ENCODE measurements at places on chromosomes 5 and 9. TPM values are rescaled to one million over a fixed set of nuclear protein-coding genes. Genes with fewer than 3 reads are reported as not detected.

GRCh38 chr5:149617760-149618306, 36.5 kb downstream of the ARHGEF37 start:
- no peak for DNase-seq

- DNase-seq: peak; percentile 49
These were observed 231.6 kb downstream of the GOLPH3 start for GRCh38 chr5:31942546-31942945.

DNA sequence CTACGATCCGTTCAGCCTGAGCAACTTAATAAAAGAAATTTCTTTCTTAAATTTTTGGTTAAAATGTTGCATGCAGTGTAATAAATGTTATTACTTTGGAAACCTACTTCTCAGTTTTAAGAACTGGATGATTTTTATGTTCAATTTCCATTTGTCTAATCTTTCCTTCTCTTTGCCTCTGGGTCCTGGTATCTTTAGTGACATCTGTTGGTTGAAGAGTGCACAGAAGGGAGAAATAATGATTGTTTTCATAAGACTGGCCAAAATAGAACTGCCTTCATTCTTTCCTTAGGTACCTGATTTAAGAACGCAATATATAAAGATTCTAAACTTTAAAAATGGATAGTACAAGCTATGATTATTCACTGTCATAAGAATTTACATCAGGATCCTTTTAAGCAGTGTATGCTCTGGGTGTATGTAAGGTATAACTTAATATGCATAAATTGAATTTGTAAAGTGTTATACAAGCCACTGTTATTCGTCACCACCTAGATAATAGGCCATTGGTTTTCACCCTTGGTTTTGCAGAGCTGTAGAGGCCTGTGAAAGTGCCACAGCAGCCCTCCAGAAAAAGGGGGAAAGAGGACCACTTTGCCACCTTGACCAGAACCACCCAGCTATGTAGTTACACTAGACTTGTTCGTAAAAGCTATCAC, 82.8 kb upstream of the TLX3 start:
- DNase-seq: no peak

DNA sequence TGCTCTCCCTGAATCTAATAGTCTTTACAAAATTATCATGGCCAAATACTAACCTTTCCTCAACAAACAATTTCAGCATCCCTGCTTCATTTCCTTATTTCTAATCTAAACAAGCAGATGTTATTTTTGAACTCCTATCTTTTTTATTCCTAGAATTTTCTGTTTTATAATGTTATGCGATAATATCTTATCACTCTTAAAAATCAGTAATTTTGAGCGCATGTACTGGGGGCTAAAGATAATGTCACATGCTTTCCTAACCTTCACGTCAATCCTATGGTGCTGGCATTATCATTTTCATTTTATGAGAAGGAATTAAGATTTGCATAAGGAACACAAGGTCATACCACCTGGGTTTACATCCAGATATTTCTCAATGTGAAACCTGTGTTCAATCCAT, 648.0 kb downstream of the BRINP1 start:
- DNase-seq: no peak

- DNase-seq: peak; percentile 78
These were observed 335.4 kb downstream of the MSX2 start for GRCh38 chr5:175059687-175060211.

DNA sequence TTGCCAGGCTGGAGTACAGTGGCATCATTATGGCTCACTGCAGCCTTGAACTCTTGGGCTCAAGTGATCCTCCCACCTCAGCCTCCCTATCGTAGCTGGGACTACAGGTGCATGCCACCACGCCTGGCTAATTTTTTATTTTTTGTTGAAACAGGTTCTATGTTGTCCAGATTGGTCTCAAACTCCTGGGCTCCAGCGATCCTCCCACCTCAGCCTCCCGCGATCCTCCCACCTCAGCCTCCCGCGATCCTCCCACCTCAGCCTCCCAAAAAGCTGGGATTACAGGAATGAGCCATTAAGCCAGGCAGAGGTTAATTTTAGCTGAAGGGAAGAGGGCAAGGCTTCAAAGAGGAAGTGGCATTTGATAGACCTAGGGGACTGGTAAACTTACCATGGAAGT, 32.8 kb upstream of the CCNB1 start:
- no peak for DNase-seq

DNA sequence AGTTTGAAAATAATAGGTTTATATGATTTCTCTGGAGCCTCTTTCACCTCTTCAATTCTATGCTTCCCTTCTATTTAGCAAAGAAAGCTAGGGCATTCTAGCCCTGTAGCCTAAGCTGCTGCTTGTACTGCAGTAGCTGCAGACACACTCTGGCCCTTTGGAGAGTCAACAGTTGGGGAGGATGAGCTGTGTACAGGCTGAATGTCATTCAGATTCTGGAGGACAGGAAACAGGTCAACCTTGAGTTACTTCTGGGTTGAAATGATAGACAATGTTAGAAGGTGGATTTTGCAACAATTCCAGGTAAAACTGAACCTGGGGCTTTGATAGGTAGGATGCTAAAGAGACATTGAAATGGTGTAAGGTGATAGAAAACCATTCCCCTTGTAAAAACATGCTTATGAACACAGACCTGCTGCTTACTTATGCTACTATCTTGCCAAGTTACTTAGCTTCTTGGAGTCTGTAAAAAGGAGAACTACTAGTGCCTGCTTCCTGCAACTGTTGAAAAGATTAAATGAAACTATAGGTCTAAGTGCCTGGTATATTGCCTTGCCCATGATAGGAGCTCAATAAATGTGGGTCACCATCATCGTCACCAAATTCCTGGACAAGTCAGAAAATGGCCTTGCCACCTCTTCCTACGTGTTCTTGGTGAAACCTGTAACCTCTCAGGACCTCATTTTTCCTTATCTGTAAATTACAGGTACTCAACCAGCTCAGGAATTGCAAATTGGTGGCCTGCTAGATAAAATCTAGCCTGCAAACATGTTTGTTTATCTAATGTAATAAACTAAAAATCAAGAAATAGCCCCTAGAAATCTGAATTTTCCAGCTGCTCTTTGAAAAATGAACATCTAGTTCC, 83.7 kb downstream of the GALNT10 start:
- no peak for DNase-seq

DNA sequence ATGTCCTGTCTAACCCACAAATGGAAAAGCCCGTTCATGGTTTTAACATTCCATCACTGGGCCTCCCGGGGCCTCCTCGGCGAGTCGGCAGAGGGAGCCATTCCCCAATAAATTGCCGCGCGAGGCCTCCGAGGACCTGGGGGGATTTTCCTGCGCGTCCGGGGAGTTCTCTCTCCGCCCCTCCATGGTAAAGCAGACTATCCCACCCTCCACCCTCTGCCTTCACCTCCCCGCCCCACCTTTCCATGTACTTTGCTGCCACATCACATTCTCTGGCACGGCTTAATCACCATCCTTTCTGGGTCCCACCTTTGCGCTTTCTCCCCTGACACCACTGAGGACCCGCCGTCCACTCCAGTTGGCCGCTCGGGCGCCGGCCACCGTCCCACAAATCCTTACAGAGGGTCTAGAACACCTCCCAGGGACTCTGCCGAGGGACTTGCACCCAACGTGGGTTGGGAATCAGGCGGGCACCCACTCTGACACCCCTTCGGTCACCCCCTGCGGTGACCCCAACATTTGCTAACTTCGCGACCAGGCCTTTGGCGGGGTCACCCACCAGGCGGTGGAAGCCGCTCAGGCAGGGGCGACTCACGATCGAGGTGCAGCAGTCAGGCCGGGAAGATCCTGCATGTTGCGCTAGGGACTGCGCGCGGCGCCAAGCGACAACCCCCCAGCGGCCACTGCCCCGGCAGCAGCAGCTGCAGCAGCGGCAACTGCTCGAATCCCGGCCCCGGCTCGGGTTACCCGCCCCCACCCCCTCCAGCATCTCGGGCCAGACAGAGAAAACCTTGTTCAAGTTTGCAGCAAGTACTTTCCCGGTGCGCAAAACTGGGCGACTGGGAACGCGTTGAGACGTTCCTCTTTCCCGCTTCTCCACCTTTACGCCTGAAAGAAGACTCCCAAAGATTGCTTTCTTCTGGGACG, at the start of gene MEGF10:
Gene MEGF10 (plus strand): TSS at position 778 of the 927 bp plus-strand sequence. CDS start 40,513 bp downstream, outside the sequence.
- peak; percentile 81 for DNase-seq

DNA sequence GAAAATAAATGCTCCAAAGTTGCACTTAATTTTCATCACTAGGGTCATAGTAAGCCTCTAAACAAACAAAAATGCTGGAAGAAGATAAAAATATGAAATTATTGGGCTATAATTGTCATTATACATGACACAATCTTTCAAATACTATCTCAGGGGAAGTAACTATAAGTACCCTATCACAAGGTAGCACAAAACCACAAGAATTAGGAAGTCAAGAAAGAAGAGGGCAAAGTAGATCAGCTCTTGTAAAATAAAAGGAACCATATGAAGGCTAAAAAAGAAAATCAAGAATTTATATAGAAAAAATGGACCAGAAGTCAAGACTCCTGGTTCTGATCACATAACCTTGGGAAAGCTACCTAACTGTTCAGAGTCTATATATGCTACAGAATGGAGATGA, 48.1 kb downstream of the DIAPH1 start:
- no peak for DNase-seq

GRCh38 chr5:127143722-127144121, 70.4 kb upstream of the C5orf63 start:
- no peak for DNase-seq

DNA sequence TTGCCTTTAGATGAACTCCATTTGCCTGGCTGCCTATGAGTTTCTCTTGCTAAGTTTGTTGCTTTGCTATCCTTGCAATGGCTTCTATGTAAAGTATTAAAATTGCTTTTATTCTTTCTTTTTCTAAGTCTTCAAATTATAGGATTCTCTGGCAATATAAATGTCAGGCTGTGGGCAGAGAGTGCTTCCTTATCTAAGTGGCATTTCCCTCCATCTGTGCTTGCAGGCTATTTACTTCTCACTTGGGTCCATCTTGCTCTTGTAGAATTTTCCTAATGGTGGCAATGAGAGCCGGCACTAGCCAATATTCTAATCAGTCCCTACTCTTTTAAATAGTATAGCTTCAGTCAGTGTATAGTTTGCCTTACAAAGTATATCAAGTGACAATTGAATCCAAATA, 63.3 kb downstream of the FAM174A start:
- no peak for DNase-seq

- no peak for DNase-seq
These were observed 51.6 kb downstream of the DCAF10 start for GRCh38 chr9:37852222-37852621.

- no peak for DNase-seq
These were observed 533 bp downstream of the SREK1IP1 start for GRCh38 chr5:64767959-64768357.

DNA sequence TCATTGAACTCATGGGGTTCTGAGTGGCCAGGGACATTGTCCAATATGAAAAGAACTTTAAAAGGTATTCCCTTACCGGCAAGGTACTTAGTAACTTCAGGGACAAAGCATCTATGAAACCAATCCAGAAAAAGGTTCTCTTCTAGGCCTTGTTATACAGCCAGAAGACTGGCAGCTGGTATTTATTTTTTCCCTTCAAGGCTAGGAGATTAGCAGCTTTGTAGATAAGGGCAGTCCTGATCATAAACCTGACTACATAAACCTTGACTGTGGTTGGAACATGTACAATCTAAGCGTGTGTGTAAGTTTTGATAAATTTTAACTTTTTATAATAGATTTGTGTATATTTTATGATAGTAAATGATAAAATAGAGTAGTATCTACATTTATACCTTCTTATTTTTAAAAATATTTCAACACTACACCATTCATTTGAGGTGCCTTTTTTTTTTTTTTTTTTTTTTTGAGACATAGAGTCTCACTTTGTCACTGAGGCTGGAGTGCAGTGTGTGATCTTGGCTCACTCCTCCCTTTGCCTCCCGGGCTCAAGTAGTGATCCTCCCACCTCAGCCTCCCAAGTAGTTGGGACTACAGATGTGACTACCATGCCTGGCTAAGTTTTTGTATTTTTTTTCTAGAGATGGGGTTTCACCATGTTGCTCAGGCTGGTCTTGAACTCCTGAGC, 24.5 kb downstream of the RANBP17 start:
- DNase-seq: no peak

- no peak for DNase-seq
These were observed 52.9 kb downstream of the C9orf50 start for GRCh38 chr9:129567842-129568559.

DNA sequence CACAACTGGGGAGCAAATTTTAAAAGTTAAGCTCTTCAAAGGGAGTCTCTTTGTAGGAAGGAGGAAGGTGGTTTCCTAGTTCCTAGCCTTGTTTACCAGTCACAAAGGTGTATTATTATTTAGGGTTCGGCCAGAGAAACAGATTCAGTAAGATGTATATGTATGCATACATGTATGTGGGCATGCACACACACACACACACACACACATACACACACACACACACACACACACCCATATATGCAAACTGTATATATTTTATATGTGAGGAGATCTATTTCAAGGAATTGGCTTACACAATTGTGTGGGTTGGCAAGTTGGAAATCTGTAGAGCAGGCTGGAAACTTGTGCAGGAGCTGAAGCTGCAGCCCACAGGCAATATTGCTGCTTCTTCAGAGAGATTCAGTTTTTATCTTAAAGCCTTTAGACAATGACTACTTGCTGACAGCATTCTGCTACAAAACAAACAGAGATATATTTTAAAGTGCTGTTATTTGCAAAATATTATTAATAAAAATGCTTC, 75.3 kb upstream of the DNAH5 start:
- no peak for DNase-seq

DNA sequence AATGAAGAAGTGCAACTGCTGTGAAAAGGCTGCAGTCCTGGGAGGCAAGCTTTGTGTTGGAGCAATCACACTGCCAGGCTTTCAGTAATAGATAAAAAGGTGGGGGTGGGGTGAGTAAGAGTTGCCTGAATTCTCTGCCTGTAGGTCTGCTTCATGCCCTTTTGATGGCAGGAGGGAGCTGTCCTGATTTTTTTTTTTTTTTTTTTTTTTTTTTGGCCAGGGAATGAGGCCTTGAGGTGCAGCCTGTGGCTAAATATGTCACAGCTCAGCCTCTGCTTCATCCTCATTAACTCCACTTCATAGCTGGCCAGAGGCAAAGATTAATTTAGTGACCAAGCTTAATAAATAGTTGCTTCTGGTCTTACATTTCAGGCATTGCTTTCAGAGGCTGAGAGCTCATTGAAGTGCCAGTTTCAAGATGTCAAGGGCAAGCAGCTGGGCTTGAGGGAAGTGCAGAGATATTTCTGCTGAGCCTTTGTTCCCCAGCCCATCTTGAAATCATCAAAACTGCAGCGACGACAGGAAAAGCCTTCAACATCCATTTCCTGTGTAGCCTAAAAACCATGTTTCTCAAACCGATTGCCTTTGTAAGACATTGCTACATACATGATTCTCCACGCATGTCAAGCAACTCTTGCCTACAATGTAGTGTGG, 134.7 kb downstream of the MACIR start:
- DNase-seq: no peak

DNA sequence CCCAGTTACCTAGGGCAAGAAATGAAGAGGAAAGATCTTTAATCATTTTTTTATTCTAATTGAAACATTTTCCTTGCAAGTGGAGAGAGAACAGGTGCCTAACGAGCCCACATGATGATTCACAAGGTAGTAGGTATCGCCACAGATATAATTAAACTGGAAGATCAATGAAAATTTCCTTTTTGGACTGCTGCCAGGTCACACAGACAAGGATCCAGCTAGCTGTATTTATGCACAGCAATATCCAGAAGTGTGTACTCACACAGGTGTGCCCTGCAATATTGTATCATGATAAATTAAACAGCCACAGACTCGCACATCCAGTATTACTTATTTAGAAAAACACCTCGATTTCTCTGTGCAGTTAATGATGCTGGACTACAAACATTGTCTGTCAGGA, 294.0 kb upstream of the SMARCA2 start:
- no peak for DNase-seq

Gene ADAMTSL1
- 26.7 TPM for total RNA-seq

Gene LCN10
- 9.2 TPM for total RNA-seq

Gene SPATA31C1
- total RNA-seq: not detected

Data from posterior vena cava (tissue), 2 donors.